ENCODE measurements at places on chromosomes 12 and 14.

DNA sequence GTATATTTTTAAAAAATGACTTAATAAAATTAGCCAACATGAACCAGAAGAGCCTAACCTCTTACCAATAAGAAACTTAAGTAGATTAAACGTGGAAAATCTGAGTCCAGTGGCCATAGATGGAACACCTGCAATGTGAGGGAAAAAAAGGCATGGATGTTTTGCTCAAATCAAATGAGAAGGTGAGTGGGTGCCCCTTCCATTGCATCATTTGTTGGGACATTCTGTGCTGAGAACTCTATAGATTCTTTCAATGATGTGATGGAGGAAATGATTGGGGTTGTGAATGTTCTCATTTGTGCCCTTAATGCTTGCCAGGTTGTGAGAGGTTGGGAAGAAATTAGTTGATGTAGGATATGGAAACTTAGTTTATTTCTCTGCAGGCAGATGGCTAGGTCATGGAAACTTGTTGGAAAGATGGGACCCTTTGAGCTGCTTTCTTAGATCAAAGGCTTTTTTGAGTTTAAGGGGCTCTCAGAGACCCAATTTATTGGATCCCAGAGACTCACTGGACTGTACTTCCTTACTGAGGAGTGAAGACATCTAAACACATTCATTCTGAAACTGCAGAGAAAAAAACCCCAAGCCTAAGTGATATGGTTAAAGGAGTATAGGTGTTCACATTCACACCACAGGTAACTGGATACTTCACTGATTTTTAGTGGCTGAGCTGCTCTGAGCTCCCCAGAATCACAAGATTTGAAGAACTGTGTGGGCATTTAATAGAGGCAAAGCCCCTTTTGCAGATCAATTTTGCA lies 95.9 kb downstream of the DACT1 start:
- DNase-seq: no peak

- DNase-seq: no peak
Measured at GRCh38 chr12:5402009-5402935, 29.6 kb upstream of the NTF3 start.

- no peak for DNase-seq
Measured at GRCh38 chr12:53963434-53964314, 9.0 kb downstream of the HOXC12 start.

- peak; percentile 71 for DNase-seq
Measured at GRCh38 chr12:47741340-47741703, 16.0 kb upstream of the ENDOU start.

- no peak for DNase-seq
Measured at GRCh38 chr14:71397371-71397770, 490.1 kb downstream of the PCNX1 start.

DNA sequence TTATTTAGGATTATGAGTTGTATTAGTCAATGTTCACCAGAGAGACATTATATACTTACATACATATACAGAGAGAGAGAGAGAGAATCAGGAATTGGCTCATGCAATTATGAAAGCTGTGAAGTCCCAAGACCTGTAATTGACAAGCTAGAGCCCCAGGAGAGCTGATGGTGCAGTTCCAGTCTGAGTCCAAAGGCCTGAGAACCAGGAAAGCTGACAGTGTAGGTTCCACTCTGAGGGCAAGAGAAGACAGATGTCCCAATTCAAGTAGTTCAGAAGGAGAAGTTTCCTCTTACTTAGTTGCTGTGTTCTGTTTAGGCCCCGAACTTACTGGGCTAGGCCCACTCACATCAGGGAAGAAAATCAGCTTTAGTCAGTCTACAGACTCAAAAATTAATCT lies 76.4 kb upstream of the FICD start:
- no peak for DNase-seq

- DNase-seq: no peak
Measured at GRCh38 chr12:88634008-88634407, 53.7 kb upstream of the KITLG start.

DNA sequence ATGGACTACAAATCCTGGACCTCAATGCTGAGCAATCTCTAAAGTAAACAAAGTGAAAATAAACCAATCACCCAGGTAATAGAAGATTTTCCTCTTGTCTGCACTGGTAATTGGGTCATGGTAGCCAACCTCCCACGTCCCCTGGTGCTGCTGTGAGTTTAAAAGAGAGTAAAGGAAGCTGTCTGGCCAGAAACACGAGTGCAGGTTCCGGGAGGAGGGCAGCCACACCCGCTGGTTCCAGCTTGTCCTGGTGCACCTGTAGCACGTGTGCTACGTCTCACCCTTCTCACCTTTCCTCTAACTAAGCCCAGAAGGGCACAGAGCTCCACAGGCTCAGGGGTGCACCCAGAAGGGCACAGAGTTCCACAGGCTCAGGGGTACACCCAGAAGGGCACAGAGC lies 5.4 kb downstream of the CRACR2A start:
- DNase-seq: no peak

DNA sequence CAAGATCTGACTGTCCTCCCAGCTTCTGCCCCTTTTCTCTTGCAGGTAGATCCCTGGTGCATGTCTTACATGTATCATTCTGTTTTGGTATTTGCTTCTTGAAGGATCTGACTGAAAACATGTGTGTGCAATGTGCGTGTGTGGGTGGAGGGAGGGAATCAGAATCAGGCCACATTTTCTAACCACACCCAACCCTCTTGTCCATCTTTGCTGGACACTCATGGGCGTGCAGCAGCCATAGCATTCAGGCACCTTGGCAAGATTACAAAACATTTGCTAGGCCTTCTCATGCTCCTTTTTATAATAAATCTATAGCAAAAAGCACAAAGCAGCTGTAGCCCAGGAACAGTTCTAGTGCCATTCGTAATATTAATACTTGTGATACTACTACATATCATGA lies 233.6 kb upstream of the E2F7 start:
- no peak for DNase-seq

DNA sequence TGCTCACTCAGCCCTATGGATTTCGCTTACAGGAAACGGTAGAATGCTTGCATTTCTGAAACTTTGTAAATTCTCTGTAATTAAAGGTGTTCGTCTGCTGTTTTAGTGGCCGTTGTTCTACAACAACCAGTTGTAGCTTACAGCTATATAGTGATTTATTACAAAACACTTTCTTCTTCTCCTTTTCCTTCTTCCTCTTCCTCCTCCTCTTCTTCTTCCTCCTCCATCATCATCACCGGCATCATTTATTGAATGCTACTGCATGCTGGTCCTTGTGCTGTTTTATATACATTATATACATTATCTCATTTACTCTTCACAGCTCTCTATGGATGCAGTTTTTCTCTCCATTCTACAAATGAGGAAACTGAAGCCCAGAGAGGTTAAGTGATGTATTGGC lies 6.4 kb downstream of the ETV6 start:
- no peak for DNase-seq

DNA sequence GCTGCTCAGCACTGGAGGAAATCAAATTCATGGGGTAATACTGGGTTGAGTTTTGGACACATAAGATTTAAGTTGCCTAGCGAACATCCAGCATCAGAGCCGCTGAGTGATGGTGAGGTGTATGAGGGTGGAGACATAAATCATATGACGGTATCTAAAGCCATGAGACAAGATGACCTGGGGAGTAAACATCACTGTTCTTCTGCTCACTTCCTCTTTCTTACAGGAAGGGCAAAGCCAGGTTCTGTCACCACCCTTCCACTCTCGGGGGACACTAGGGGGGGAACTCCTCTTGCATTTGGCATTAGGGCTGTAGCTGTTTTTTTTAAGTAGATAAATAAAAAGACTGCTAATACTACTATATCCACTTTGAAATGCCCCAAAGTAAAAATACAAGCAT lies 24.0 kb downstream of the PRDM4 start:
- no peak for DNase-seq

GRCh38 chr12:40158592-40159111 lies 52.8 kb upstream of the SLC2A13 start:
- no peak for DNase-seq

- no peak for DNase-seq
Measured at GRCh38 chr12:27095346-27095745, 13.0 kb upstream of the C12orf71 start.

DNA sequence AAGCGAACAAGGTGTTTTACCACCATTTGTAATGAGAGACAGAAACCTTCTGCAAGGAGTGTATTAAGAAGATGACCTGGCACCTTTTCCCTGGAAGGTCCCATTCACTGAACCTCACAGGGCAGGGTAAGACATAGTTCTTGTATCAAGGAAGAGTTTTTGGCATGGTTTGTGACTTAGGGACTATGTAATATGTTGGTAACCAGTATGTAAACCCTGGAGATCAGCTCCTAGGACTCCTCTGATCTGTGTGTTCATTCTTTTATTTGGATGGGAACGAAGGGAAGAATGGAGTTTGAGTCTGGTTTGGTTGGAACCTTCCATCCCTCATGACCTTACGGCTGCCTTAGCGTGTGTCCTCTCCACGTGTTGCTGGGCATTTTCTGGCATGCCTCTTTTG lies 175.4 kb downstream of the CAND1 start:
- no peak for DNase-seq

DNA sequence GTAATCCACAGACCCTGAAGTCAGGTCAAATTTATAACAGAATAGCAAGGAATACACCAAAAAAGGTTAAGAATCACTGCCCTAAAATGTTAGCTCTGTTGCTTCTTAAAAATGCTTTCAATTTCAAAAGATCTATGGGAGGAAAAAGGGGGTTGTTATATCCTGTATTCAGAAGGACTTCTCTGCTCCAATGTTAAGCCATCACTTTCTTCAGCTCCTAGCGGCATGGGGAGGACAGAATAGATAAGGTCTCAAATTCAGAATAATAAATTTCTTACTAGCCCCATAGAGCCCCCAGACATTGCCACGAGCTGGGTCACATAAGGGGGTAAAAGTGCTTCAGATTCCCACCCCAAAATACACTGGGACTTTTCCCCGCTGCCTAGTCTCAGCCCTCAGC lies 49.8 kb downstream of the CPM start:
- no peak for DNase-seq

DNA sequence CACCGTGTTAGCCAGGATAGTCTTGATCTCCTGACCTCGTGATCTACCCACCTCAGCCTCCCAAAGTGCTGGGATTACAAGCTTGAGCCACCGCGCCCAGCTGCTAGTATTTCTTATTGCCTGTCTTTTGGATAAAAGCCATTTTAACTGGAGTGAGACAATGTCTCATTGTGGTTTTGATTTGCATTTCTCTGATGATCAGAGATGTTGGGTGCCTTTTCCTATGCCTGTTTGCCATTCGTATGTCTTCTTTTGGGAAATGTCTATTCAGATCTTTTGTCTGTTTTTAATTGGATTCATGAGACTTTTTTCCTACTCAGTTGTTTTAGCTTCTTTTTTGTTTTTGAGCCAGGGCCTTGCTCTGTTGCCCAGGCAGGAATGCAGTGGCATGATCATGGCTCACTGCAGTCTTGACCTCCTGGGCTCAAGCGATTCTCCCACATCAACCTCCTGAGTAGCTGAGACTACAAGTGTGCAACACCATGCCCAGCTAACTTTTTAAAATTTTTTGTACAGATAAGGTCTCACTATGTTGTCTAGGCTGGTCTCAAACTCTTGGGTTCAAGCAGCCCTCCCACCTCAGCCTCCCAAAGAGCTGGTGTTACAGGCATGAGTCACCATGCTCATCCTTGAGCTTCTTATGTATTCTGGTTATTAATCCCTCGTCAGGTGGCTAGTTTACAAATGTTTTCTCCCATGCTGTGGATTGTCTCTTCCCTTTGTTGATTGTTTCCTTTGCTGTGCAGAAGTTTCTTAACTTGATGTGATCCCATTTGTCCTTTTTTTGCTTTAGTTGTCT lies 65.9 kb downstream of the ACACB start:
- DNase-seq: no peak

GRCh38 chr14:100359881-100360280 lies 36.7 kb downstream of the SLC25A47 start:
- no peak for DNase-seq

DNA sequence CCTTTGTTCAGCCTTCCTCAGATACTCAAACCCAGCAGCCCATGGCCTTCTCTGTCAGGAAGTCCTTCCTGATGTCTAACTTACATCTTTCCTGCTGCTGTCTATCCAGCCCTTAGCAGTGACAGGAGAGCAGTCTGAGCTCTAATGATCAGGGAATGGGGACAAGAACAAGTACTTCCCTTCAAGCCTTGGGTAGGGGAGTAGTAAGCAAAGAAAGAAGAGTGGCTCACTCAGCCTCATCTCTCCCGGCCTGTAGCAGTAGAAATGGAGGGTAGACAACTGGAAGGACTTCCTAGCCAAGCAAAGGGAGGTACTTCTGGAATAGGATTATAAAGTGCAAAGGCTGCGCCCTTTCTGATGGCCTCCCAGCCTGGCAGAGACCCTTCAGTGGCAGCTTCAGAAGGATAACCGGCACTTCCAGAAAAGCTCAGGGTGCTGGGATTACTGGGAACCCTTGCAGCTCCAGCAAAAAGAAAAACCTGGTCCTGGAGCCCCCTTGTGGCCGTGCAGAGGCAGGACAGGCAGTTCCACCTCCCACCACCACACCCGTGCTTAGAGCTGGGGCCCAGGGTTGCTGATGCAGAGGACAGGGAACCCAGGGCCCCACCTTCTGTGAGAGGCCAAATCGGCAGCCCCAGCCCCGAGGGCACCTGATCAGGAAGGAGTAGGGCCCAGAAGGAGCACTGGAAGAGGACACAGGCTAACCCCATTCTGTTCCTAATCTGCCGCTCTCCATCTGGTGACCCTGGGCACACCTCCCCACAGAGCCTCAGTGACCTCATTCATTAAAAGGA lies 12.4 kb upstream of the SMUG1 start:
- peak; percentile 72 for DNase-seq

GRCh38 chr14:22497144-22497423 lies 91.9 kb downstream of the DAD1 start:
- no peak for DNase-seq

- DNase-seq: no peak
Measured at GRCh38 chr12:107241411-107241810, 148.1 kb upstream of the CRY1 start.

DNA sequence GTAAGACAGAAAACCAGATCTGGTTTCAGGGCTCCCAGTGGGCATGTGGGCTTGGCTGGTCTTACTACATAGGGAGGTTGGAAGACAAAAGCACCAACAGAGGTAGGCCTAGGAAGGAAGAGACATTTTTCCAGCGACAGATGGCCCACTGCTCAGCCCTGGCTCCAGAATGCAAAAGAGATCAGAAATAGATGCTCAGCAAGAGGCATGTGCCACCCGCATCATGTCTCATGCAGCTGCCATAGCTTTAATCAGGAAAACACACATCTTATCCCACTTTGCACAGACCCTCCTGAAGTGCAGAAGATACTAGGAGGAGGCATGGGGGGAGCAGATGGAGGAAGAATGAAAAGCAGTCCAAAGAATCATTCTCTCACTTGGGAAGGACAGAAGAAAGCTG lies 25.3 kb downstream of the VASH1 start:
- no peak for DNase-seq

- DNase-seq: no peak
Measured at GRCh38 chr12:13094367-13094766, 9.1 kb downstream of the GSG1 start.

DNA sequence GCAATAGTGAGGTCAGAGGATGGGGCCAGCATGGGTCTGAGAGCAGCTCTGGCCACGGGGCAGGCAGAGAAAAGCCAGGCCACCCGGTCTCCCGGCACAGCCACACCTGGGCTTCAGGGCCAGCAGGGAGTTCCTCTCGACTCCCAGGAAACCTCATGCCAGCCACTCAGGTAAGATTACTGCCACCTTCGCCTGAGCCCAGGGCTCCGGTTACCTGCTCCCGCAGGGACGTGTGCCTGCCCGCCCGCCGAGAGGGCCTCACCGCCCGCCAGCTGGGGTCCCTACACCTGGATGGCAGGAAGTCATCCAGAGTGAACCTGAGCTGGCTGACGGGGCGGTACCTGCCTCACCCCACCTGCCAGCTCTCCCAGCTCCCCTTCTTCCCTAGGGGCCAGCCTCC lies 7.3 kb downstream of the JAG2 start:
- DNase-seq: no peak

GRCh38 chr14:104098272-104099095 lies 13.0 kb downstream of the ASPG start:
- no peak for DNase-seq
